Activated T-cell treated with anti-CD3 and anti-CD28 coated beads, Interleukin-2, amount 50 U/mL, for 72 hours (primary cell): ENCODE measurements at places on chromosomes 7 and 10.
A peak's percentile ranks its signal among the peaks of the same experiment; 100 is the strongest.

GRCh38 chr7:138006106-138006505 lies 4.2 kb upstream of the CREB3L2 start:
- DNase-seq, result no peak

- DNase-seq, result no peak
These were observed 20.6 kb downstream of the BTBD16 start for GRCh38 chr10:122291739-122292138.

GRCh38 chr7:32957326-32958045 lies at the start of gene FKBP9:
Gene FKBP9 (plus strand): TSS chr7:32957440. CDS start chr7:32957574, 134 bp downstream.
- DNase-seq, result peak; percentile 28

- DNase-seq, result no peak
These were observed 230.5 kb upstream of the MBL2 start for GRCh38 chr10:53003094-53003493.

- DNase-seq, result no peak
These were observed 70.2 kb downstream of the TAX1BP1 start for GRCh38 chr7:27810186-27810585.

DNA sequence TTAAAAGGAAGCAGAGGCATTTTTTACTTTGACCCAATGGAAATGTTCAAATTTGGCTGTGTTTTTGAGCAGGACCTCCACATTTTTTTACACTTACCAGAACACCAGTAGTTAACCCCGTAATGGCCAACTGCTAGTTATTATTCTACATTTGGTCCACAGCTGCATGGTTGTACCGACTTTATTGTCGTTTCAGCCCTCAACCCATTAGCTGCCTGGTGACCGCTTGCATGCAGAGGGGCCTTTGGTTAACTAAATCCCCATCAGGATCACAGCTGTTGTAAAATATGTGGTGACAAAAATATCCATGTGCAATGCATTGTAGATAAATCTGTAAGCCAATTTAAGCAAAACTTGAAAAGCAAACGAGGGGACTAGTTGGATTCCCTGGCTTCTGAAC lies 342.2 kb upstream of the MEOX2 start:
- no peak for DNase-seq

DNA sequence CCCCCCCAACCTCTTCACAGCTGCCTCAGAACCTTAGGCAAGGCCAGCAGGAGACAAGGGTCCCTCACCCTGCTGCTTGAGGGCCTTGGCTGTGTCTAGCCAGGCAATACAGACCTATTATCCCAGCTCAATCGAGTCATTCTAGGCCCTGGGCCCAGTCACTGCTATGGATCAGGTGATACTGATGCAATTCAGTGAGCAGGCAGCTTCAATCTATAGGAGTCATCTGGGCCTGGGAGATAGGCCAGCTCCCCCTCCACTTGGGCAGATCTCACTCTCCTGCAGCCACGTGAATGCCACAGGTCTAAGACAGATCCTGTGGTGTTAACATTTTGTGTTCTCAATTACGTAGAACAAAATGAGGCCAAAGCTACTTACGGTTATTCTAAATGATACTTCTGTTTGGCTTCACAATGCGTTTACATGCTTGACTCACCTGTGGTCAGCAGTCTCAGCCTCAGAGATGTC lies 68.0 kb upstream of the LRRC4 start:
- DNase-seq, result no peak

DNA sequence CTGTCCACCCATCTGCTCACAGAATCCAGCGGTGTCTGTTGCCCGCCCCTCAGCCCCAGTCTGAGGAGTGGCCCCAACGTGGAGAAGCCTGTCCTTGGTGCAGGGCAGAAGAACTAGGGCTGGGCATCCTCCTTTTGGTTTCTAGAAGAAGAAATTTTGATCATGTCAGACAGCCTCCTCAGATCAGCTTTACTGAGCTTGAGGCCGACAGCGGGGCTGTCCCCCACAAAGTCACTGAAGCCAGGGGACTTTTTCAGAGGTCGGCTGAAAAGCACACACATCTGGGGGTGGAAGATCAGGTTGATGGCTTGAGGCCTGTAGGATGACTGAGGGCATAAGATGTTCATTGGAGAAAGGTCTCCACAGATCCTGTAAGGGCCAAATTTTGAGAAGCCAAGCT lies 767.9 kb downstream of the GRID1 start:
- DNase-seq, result no peak

DNA sequence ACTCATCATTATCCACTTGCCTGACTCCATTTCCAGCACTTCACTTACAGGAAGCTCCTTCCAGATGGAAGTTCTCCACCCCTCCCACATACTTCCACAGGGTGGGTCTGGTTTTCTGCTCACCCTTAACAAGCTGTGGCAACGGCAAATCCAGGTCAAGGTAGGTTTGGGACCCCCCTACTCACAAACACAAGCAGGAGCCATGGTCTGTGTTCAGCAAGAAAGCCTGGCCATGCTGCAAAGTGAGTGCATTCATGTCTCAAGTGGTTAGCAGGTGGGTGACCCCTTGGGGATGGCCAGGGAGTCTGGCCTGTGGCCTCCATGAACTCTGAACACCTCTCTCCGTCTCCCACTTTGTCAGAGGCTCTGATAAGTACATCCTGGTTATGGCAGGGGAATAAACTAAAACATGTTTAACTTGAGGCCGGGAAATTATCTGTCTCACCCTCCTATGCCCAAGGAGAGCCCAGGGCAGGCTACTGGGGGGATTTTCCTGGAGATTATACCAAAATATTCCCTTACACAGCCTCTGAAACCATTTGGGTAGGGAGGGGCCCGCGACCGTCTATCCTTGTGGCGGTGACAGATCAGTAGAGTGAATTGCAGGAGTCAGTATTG lies 844 bp downstream of the XPNPEP1 start:
- DNase-seq, result no peak

DNA sequence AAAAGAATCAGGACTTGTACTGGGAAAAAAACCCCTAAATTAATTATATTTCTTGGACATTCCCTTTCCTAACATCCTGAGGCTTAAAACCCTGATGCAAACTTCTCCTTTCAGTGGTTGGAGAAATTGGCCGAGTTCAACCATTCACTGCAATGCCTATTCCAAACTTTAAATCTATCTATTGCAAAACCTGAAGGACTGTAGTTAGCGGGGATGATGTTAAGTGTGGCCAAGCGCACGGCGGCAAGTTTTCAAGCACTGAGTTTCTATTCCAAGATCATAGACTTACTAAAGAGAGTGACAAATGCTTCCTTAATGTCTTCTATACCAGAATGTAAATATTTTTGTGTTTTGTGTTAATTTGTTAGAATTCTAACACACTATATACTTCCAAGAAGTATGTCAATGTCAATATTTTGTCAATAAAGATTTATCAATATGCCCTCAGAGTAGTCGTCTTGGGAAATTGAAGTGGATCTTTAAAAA lies 6.6 kb downstream of the EMX2 start:
- DNase-seq, result no peak

GRCh38 chr7:12467837-12468236 lies 64.2 kb upstream of the VWDE start:
- no peak for DNase-seq

DNA sequence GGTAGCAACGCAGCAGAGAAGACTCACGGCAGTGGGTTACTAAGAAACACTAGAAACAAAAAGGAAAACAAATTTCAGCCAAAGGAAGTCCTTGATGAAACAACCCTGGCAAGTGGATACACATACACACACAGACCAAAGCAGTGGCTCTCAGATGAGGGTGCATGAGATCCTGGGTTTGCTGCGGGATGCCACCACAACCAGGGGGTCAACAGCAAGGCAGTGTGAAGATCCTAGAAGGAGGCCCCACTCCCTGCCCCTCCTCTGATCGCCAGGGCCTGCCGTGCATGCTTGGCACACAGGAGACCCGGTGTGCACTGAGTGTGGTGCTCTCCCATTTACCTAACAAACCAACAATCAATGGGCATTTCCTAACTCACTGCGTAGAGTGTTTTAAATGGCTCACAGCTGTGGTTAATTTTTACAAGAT lies 252.3 kb upstream of the KLF14 start:
- no peak for DNase-seq

DNA sequence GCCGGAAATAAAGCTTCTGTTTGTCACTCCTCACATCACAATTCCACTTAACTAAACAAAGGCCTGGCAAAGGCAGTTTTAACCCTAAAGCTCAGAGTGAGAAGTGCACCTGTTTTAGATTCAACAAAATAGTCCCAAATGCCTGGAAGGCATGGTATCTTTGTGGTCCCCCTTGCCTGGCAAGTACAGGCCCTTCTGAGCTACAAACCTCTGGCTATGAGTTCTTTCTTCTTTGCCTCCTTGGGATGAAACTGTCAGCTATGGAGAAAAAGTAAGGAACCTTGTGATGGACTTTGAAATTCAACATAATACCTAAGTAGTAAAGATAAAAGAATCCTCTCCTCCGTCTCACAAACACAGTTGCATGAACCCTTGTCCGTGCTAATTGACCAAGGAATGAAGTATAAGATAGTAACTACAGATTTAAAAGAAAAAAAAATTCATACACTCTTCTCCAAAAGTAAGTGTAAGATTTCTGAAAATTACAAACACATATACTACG lies 244.5 kb upstream of the ETV1 start:
- DNase-seq, result no peak

- DNase-seq, result no peak
These were observed 80.5 kb downstream of the MACC1 start for GRCh38 chr7:20136647-20137046.

DNA sequence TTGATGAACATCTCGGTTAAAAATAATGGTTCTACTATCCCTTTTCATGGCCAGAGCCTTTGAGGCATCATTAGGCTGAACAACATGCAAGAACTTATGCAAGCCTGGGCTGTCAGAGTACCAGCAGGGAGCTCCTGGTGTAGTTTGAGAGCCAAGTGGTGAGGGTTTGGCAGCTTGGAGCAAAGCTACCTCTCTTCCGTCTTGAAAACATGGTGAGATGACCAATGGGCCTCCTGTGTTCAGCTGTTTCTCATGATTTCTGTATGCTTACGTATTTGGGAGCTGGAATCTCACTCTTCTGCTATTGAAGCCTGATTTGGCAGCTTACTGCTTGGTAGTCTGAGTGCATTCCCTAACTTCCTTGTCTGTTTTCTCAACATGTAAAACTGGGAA lies 150.4 kb downstream of the CXCL12 start:
- DNase-seq, result no peak

- no peak for DNase-seq
These were observed 145.5 kb upstream of the CELF2 start for GRCh38 chr10:10872035-10872673.

DNA sequence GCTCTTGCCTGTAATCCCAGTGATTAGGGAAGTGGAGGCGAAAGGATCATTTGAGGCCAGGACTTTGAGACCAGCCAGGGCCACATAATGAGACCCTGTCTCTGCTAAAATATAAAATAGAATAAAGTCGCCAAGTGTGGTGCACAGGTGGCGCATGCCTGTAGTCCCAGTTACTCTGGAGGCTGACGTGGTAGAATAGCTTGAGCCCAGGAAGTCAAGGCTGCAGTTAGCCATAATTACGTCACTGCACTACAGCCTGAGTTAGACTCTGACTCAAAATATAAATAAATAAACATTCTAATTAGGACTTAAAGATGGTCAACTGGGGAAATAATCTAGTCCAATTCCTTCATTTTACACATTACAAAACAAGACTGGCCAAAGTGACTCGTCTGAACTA lies 768 bp downstream of the CHCHD2 start:
- peak; percentile 37 for DNase-seq

DNA sequence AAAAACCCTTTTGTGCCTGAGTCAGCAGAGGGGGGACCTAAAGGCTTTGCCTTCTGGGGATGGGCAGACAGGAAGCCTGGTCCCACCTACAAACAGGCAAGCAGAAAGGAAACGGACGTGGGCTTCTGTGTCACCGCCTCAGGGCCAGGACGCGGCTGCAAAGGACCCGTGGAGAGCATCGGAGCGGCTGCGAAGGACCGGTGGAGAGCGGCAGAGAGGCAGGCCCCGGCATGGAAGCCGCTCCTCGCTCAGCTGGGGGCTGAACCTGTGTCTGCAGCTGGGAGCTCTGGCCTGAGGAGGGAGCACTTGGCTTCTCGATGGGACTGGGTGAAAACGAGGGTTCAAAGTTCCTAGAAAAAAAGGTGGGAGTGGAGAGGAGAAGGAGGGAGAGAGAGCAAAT lies 125.4 kb upstream of the PPP2R2D start:
- no peak for DNase-seq

- DNase-seq, result no peak
These were observed 168.7 kb upstream of the HABP2 start for GRCh38 chr10:113384181-113384580.

- DNase-seq, result no peak
These were observed 59.9 kb downstream of the KCNMA1 start for GRCh38 chr10:77577666-77578229.

DNA sequence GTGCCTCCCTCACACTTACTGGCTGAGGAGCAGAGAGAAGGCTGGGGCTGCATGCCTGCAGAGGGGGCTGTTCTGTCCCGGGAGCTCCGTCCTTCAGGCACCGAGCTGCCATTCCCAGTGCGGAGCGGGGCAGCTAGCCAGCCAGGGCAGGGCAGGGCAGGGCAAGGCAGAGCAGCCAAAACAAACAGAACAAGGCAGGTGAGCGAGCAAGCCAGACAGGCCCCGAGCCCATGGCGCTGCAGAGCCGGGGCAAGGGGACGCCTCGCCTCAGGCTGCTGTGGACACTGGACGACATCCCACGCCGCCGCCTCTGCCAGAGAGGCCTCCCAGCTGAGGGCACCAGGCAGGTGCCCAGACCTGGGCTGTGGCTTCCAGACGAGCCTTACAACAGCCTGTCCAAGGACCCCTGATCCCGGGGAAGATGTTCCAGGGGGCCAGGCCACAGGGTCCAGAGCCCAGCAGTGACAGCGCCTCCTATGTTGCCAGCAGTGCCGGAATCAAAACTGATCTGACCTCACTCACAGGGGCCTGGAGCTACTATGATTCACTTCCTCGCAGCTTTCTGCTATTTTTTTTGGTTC lies 8.2 kb upstream of the NDST2 start:
- no peak for DNase-seq
